ENCODE measurements at places on chromosomes 6 and 20. TPM values are rescaled to one million over a fixed set of nuclear protein-coding genes. Genes with fewer than 3 reads are reported as not detected.

LINC00237 gene
- total RNA-seq, result not detected

CRIP3 gene
- total RNA-seq, result 4.1 TPM

HLA-DPB1 gene
- 29.8 TPM for total RNA-seq

C20orf144 gene
- total RNA-seq, result not detected

PTK7 gene
- 1.4 TPM for total RNA-seq

MBOAT1 gene
- 5.2 TPM for total RNA-seq

L3MBTL3 gene
- 4.3 TPM for total RNA-seq

SPATA25 gene
- total RNA-seq, result 1.7 TPM

ADGRF5 gene
- total RNA-seq, result 41.1 TPM

EYA4 gene
- total RNA-seq, result 20.4 TPM

ADRM1 gene
- total RNA-seq, result 68.5 TPM

SS18L1 gene
- total RNA-seq, result 8.9 TPM

UBE2C gene
- 1.1 TPM for total RNA-seq

FRK gene
- total RNA-seq, result 7.5 TPM
